Ovary (tissue), 10 donors: ENCODE measurements at places on chromosomes 4 and X. TPM values are rescaled to one million over a fixed set of nuclear protein-coding genes. Genes with fewer than 3 reads are reported as not detected.
A peak's percentile ranks its signal among the peaks of the same experiment; 100 is the strongest.

Gene PAGE4
- total RNA-seq: 0.71 TPM

DNA sequence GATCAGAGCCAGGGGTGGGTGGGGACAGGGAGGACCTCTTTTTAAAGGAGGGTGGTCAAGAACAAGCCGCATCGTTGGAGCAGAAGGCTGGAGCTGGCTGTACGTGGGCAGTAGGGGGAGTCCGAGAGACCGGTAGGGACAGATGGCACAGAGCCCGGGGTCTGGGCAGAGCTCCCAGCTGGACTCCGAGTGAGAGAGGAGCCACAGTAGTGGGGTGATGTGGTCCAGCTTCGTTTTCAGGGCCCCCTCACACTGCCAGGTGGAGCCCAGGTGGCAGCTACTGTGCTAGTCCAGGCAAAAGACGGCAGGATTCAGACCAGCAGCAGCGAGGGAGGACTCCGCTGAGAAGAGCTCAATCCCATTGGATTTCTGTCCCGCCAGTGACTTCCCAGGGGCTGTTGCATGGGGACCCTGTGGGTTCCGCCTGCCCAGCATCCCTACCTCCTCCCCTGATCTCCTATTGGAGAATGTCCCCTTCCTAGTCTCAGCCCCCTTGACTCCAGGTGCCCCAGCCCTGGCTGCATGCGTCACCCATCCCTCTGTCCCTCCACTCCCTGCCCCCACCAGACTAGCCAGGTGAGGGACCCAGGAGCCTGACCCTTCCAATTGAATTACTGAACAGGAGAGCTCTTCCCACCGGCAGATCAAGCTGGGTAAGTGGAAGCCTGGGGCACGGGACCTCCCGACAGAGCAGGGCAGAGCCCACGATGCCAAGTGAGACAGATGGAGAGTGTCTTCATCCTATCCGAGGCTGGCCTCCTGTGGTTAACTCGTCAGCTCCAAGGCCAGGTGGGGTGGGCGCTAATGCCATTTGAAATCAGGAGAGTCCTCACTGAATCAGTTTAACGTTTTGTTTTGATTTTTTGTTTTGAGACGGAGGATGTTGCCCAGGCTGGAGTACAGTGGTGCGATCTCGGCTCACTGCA is 2.9 kb downstream of the ARHGAP4 start:
- no peak overlapping the region for H3K27ac ChIP-seq
- H3K4me1 ChIP-seq: peaks cover 12% of the 10 kb centered on the region
- peak; percentile 93 for DNase-seq

DNA sequence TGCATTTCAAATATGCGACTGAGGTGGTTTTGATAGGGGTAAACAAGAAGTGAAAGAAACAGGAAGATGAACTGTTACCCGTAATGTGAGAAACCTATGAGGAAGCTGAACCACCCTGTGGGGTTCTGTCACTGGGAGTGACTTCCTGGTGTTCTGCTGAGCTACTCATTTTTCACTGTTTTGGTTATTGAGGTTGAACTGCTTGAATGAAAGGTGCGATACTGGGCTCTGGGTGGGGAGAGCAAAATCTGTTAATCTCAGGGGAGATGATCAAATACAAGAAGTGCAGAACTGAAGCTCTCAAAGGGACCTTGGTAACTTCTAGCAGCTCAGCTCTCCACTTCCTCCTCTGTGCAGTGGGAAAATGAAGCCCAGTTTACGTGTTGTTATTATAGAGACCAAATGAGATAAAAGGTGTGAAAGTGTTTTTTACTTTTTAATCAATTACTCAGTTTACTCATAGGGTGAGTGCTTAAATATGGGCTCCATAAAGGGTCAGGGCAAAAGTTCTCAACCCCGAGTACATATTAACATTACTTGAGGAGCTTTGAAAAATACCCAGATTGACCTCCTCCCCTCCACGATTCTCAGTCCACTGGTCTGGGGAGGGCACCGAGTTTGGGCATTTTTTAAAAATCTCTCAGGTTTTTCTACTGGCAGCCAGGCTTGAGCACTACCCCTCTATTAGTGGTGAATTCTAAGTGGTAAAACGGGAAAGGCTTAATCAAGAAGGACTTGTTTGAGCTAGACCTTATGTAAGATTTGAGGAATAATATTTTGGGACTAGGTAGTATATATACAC is 66.7 kb downstream of the COQ2 start:
- no peaks in the 10 kb centered on the region for H3K36me3 ChIP-seq
- H3K27me3 ChIP-seq: no peaks in the 10 kb centered on the region
- H3K4me3 ChIP-seq: no peak overlapping the region
- peaks cover 4% of the 10 kb centered on the region for H3K4me1 ChIP-seq
- no peak for DNase-seq
- H3K27ac ChIP-seq: no peak overlapping the region

Gene IQCM
- total RNA-seq: not detected

Gene BST1
- 6.4 TPM for total RNA-seq

DNA sequence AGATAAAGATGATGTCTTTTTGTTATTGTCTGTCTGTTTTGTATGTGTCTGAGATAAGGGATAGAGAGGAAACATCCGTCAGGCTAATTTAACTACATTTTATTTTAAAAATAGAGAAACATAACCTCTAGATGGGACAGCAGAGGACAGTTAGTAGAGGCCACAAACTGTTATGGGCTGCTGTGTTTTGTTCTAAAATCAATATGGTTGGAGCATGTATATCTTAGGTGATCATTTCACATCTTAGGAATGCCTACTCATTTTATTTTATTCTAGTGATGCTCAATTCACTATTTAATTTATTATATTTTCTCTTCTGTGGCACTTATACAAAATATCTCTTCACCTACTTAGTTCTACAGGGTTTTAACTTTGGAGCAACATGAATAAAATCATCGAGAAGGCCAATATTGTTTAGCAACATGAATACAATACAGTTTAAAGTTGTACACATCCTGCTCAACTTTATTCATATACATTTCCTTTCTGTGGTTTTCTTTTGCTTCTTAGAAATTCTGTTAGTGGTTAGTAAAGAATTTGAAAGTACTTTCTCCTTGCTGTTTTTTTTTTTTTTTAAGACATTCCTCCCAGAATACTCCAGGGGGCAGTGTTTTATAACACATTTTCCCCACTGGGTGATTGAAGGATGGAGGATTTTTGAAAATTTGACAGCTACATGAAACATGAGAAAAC is 392.9 kb downstream of the UNC5C start:
- H3K4me1 ChIP-seq: no peaks in the 10 kb centered on the region
- H3K27ac ChIP-seq: no peak overlapping the region
- no peaks in the 10 kb centered on the region for H3K27me3 ChIP-seq
- no peak overlapping the region for H3K4me3 ChIP-seq
- H3K36me3 ChIP-seq: no peaks in the 10 kb centered on the region

DNA sequence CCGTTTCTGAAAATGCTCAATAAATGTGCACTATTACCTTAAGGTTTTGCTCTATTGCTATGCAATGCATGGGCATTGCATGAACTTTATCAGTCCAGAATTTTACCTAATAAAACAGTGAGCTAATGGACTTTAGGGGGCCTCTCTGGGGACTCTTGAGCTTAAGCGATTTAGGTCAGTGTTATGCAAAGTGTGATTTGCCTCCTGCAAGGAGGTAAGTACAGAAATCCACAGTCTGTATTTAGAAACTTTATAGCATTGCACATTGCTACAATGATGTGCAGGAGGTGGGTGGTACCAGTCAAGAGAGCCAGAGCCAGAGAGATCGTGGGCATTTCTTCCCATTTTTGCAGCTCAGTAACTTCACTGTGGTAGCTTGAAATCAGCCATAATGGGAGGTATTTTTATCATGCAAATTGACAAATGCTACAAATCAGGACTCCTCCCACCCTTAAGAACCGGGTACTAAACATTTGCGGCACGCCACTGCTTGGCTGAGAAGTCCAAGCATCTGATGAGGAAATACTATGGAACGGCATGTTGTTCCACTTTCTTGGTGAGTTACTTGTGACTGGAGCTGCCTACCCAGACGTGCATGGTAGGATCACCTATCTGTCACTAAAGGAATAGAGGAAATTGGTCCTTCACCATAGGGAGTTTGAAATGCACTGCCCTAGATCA is 174.6 kb upstream of the PGRMC2 start:
- no peaks in the 10 kb centered on the region for H3K36me3 ChIP-seq
- H3K27me3 ChIP-seq: no peaks in the 10 kb centered on the region
- no peak overlapping the region for H3K27ac ChIP-seq
- DNase-seq: no peak
- no peak overlapping the region for H3K4me3 ChIP-seq

- DNase-seq: no peak
- H3K27ac ChIP-seq: no peak overlapping the region
- no peak overlapping the region for H3K4me3 ChIP-seq
- no peaks in the 10 kb centered on the region for H3K36me3 ChIP-seq
- H3K4me1 ChIP-seq: no peaks in the 10 kb centered on the region
- no peaks in the 10 kb centered on the region for H3K27me3 ChIP-seq
Observed at GRCh38 chr4:10197952-10198351, 81.4 kb upstream of the WDR1 start.

Gene IL13RA2
- not detected for total RNA-seq

DNA sequence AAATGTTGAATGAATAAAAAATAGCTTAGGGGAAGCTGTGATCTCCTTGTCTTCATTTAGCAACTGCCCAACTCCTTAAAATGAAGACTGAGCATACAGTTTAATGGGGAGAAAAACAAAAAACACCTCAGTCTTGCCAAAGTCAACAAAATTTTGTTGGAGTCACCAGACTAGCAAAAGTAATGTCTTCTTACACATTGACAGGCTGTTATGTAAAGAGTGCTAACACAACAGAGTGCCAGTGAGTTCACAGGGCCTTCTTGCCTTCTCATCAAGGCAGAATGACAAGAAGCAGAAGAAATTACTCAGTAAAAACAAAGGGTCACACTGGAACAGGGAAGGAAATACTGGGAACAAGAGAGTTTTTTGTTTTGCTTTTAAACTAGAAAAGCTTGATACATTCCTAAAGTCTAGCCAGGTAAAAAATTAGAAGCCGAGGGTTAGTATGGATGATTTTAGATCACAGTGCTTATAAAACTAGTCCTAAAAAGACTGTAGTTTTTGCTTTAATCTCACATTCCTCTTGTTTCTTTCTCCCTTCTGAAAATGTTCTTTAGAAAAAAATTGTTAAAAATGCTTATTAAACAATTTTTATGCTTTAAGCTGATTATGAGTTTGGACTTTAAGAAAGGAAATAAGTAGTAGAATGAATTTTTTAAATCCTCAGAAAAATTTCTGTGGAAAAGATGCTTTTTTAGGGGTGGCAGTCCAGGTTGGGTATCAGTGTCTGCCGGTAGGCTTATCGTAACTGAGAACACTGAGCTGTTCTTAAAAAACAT is 38.7 kb upstream of the FRAS1 start:
- H3K4me3 ChIP-seq: no peak overlapping the region
- no peaks in the 10 kb centered on the region for H3K4me1 ChIP-seq
- no peaks in the 10 kb centered on the region for H3K36me3 ChIP-seq
- no peak for DNase-seq

Gene XG
- not detected for total RNA-seq
